ENCODE measurements at places on chromosomes 1 and 21.

- DNase-seq: no peak
These were observed 18.9 kb downstream of the UBE4B start for GRCh38 chr1:10051656-10052055.

GRCh38 chr21:41605934-41606285 is 98.0 kb upstream of the TMPRSS2 start:
- no peak for DNase-seq

DNA sequence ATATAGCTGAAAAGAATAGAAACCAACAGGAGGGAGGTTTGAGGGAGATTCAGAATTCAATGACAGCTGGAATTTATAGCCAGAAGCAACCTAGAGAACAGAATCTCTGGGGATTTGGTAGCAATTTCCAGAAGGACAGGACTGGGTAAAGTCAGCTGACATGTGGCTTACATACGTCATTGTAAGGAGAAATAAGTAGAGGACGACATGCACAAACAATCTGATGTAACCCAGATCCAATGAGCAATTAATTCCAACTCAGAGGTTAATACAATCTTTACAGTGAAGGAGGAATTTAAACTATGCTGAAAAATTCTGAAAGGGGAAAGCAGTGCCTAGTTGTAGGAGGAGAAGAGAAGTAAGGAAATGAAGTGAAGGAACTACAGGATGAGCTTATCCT is 383.9 kb downstream of the PTBP2 start:
- DNase-seq: no peak

GRCh38 chr1:96416701-96417444 is 304.7 kb upstream of the PTBP2 start:
- no peak for DNase-seq

DNA sequence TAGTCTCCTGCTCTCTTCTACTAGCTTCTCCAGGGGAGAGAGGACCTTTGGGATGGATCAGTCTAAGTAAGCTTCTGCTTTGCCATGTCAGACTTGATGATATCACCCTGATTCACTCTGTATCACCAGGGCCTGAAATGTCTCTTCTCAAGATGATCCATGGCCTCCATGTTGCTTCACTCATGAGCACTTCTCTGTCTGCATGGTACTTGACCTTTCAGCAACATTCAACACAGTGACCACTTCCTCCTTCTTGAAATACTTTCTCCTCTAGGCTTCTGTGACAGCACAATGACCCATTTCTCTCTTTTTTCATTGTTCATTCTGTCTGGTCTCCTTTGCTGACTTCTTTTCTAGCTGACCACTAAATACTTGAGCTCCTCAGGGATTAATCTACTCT is 35.3 kb upstream of the NGF start:
- DNase-seq: no peak

DNA sequence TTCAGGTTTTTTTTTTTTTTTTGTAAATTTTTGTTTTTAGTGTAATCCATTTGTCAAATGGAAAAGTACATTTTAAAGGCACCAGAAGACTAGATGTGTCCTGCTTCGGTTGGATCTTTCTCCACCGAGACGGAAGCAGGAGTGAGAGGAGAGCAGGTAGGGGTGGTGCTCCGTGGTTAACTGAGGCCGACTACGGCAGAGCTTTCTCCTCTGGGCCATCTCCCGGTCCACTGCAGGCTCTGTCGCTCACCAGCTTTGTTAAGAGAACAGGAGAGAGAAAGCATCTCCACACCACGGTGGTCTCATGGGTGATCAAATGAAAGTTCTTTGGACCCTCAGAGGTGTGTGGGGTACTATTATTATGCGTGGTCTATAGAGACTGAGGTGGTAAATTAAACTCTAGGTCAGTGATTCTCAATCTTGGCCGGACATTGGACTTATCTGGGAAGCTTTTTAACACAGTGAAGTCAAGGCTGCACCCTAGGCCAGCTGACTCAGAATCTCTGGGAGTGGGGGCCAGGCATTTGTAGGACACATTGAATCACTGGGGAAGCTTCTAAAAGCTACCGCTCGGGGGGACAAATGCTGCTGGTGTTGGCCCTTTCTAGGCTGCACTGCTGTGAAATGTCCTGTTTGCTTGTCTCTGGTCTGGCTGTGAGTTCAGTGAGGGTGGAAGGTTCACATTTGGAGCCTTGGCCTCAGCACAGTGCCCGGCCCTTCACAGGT is 25.0 kb downstream of the ABCA4 start:
- DNase-seq: no peak

DNA sequence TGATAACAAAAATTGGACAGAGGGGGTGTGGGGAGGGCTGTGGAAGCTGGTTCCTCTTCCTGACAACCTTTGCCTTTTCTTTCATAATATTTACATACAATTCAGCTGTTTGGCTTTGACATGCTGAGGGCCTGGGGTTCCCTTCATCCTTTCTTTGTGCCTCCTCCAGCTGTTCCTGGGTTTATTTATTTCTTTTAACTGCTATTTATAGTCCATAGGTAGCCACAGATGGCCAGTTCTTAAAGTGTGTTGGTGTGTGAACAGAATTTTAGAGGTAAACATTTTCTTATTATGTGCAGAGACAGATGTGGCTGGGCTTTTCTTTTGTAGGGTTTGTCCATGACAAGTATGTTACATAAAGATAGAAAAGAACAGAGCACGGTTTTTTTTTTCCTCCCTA is 34.1 kb upstream of the CNIH3 start:
- no peak for DNase-seq

DNA sequence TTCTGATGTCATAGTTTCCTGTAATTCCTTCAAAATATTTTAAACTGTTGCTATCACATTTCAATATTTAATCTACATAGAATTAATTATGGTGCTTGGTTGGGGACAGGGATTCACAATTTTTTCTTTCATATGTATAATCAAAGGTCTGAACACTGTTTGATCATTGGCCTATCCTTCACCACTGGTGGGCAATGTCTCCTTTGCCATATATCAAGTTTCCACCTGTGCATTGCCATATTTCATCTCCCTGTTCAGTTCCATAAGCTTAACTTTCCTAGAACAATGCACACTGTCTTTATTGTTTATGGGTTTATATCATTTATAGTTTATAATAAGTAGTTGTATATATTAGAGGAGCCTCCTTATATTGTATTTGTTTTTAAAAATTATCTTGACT is 374.9 kb upstream of the PTBP2 start:
- no peak for DNase-seq

- no peak for DNase-seq
These were observed 19.9 kb downstream of the SLC19A1 start for GRCh38 chr21:45522381-45522780.

DNA sequence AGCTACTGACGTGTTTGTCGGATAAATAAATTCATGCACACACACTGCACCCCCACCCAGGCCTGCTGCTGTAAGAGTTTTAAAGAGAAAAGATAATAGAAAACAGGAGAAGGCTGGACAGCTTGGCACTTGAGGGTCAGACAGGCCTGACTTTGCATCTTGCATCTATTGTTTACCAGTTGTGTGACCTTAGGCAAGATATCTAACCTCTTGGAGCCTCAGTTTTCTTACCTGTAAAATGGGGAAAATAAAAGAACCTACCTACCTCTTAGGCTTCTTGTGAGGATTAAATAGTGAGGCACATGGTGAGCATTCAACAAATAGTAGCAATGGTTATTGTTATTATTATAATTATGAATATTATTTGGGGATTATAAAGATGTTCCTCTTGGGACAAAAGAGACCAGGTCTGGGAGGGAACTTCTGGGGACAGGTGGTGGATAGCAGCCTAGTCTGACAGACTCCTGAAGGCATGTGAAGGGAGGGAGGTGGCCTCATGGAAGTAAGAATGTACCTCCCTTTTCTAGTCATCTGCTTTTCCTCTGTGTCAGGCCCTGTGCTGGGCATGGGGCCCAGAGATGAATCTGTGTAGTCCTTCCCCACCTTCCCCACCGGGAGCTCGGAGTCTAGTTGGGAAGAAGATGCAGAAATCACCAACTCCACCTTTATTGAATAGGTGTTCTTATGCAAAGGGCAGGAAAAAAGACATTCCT is 18.3 kb upstream of the EPB41 start:
- no peak for DNase-seq

DNA sequence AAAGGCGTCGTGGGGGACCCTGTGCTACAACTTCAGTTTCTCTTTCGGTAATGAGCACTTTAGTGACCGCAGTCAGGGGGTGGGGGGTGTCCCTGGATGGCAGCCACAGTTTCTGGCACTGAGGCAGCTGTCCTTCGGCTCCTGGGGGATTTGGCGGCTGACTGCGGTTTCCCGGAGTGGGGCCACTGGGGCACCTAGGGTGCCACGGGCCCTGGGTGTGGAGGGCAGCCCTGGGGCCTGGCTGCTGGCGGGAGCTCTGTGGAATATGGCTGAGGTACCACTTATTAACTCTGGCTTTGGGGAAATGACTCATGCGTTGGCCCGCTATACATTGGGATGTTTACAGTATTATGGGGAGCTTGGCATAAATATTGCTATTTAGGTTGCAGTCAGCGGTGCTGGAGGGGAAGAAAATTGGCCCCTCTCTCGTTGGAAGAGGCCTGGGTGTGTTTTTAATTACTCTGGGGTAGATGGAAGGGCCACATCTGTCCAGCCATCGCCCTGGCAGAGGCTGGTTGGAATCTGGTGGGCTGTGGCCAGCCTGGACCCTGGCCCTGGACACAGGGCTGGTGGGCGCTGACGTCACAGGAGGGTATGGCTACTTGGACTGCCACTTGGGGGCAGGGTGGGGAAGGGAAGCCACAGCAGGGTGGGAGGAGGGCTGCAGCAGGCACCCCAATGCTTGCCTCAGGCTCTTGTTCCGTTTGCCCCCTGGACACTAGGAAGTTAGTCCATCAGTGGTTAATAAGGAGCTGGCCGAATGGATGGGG is 2.0 kb downstream of the EPHB2 start:
- DNase-seq: no peak

GRCh38 chr1:3668585-3669300 is 16.4 kb downstream of the TP73 start:
- DNase-seq: peak; percentile 67

DNA sequence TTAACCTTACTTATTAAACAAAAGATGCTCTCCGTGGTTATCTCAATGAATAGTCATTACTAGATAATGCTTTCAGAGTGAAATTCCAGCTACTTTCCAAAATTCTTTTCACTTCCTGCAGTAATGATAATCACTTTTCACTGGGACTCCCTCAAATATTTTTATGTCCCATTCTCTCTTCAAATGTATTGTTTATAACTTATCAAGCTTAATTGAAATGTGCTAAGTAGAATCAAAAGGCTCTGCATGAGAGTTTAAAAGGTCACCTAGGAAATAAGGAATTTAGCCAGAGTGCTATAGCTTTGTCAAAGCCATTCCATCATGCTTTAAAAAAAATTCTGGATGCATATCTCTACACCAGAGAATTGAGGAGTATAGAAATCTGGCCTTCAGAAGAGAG is 106.4 kb downstream of the ODF2L start:
- no peak for DNase-seq

GRCh38 chr1:236039740-236040685 is 24.9 kb downstream of the NID1 start:
- peak; percentile 20 for DNase-seq

- DNase-seq: no peak
These were observed 4.6 kb downstream of the CHD1L start for GRCh38 chr1:147246910-147247655.

DNA sequence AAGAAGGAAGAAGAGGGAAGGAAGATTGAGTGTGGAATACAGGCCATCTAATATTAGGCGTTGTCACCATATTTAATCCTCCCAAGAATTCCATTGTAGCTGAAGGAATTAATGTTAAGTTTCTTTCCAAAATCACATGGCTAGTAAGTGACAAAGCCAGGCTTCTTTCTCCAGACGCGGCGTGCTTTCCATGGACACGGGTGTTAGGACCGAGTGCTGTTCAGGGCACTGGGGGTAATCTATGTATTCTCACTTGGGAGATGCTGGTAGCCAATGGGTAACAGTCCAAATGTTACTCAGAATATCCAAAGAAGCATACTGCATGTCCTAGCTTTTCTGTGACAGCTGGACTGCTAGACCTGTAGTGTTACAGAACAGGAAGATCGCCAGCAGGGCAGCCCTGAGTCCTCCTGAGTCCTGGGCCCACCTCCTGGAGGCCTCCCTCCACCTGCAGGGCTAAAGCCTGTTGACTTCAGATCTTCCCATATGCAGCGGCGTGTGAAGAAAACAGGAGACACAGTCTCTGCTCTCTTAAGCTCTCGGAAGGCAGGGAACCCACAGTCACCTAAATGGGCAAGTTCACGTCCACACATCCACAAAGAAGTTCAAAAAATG is 5.3 kb downstream of the IGSF9 start:
- peak; percentile 37 for DNase-seq

DNA sequence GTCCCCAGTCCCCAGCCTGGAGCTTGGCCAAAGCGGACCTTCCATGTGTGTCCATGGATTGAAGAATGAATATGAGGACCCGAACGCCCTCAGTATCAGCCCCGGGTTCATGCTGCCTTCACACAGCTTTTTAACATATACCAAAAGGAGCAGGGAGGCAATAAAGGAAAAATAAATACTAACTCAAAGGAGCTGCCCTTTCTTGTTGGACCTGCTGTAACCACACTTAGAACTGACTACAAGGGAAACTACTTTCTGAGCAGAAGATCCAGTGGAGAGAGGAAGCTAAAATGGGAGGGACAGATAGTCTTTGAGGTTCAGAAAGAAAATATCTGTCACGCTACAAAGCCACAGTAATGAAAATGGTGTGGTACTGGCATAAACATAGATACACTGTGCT is 48.6 kb downstream of the CNN3 start:
- DNase-seq: no peak

GRCh38 chr1:65147424-65148177 is 402 bp upstream of the AK4 start:
- DNase-seq: peak; percentile 76

DNA sequence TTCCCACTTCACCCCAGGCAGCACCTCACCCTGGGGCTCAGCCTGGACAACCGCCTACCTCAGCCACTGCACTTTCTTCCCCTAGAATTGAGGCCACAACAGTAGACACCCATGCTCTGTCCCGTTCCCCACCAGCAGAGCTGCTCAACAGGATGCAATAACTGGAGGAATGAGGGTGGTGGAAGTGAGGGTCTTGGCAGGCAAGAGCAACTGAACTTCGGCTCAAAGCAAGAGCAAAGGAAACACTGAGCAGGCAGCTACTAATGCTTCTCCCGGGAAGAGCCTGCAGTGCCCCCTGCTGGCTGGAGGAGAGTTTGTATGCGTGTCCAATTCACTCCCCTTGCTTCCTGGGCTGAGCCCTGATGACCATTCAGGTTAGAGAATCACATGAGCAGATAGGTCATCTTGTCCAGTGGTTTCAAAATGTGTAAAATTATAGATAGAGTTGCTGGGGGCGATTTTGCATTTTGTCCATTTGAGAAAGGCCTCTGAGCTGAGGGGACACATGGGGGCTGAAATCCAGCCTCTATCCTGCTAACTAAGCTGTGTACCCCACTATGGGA is 13.9 kb downstream of the NT5C1A start:
- peak; percentile 63 for DNase-seq

Data from Caco-2 (cell line).